Urinary bladder (tissue), 4 donors: ENCODE measurements at places on chromosomes 6 and 20. TPM values are rescaled to one million over a fixed set of nuclear protein-coding genes. Genes with fewer than 3 reads are reported as not detected.

DNA sequence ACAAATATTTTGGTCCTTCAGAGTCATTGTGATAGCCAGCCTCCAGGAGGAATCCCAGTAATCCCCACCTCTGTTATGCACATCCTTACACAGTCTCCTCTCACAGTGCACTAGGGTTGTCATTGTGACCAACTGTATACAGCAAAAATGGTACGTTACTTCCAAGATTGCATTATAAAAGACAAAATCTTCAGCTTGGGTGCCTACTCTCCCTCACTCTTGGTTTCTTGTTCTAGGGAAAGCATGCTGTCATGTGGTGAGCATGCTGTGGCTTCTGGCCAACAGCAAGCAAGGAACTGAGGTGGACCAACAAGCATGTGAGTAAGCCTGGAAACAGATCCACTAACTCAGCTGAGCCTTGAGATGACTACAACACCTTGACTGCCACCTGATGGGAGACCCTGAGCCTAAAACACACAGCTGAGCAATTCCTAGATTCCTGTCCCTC is 130.1 kb upstream of the DST start:
- no peak for DNase-seq

DNA sequence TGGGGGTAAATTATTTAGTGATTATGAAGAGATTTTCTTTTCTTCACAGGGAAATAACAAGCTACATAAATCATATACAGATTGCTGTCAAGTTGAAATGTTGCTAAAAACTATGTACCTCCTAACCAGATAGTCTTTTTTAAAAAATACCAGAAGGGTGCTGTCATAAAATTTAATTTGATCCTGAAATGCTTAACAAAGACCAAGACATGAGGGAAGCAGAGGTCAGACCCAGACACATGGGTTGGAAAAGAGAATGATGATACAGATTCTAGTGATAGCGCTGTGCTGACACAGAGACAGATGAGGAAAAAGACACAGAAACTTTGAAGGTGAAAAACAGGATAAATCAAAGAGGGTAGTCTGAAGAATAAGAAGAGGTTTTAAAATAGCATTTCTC is 573.1 kb downstream of the HACE1 start:
- no peak for DNase-seq

GRCh38 chr6:163200289-163200688 is 214.2 kb upstream of the QKI start:
- no peak for DNase-seq

GRCh38 chr6:24924580-24925356 is 11.0 kb downstream of the RIPOR2 start:
- DNase-seq: no peak

The NRN1 gene
- polyA plus RNA-seq: 22.7 TPM

The NKAIN2 gene
- polyA plus RNA-seq: 0.24 TPM

GRCh38 chr20:47897461-47897860 is 112.2 kb upstream of the SULF2 start:
- DNase-seq: no peak

- no peak for DNase-seq
These were observed 5.9 kb upstream of the CST7 start for GRCh38 chr20:24943196-24943595.

DNA sequence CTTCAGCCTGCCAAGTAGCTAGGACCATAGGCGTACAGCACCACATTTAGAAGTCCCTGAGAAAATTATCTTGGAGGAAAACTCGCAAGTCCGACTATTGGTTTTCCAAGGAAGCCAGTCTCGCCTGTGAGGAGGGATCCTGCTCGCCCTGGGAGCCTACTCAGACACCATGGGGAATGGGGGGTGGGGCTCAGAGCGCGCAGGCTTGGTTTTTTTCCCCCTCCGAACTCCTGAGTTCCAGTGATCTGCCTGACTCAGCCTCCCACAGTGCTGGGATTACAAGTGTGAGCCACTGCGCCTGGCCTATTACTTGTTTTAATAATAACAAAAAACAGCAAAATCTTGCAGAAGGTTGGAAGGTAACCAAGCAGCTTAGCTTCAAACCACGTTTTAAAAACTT is 153.7 kb downstream of the OR2B2 start:
- no peak for DNase-seq

GRCh38 chr6:168555618-168556273 is 114.8 kb downstream of the SMOC2 start:
- no peak for DNase-seq

DNA sequence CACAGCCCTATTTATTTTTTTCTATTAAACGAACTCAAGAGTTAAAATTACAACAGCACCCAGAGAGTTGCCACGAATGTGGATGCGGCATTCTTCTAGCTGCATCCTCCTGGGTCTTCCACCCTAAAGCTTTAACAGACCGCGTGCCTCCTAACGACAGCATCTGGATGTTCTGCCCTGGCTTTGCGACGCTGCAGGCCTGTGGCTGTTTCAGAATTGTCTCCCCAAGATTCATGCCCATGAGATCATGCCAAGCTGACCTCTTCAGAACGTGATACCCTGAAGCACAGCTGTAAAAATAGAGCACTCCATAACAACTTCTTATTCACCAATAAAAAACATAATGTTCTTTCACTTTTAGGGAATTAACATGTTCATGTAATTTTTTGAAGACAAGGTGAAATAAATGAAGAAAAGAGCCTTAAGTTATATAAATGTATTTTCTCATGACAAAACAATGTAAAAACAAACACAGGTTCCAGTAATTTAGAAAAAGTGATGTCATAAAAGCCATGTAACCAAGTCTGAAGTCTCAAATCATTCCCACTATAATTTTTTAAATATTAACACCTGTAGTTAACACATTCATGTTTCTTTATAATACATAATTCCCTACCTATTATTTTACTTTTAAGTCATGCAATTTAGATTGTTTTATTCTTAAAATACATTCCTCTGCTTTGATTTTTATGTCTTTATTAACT is 26.5 kb downstream of the HIVEP2 start:
- no peak for DNase-seq

DNA sequence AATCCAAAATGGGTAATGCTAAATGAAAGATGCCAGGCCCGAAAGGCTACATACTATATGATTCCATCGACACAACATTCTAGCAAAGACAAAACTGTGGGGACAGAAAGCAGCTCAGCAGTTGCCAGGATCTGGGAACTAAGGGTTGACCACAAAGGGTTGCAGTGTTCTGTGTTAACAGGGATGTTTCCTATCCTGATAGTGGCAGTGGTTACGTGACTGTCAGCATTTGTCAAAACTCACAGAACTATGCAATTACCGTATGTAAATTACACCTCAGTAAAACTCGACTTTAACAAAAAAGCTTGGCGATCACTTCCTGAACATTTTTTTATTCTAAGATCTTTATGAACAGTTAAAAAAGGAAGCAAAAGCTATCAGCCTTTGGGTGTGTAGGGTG is 83.9 kb downstream of the BANF2 start:
- no peak for DNase-seq

DNA sequence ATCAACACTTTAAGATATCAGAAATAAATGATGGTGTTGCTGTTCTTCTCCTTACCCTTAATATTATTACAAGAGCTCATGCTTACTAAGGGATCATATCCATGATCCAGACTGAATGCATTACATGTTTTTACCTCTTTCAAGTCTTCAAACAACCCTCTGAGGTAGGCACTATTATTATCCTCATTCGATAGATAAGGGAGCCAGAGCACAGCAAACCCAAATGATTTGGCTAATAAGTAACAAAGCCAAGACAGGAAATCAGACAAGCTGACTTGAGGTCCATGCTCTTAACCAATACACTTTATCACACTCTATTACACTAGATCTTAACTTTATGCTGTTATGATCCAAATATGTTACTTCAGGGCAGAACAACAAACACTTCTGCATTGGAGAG is 145.9 kb downstream of the RALGAPA2 start:
- no peak for DNase-seq

DNA sequence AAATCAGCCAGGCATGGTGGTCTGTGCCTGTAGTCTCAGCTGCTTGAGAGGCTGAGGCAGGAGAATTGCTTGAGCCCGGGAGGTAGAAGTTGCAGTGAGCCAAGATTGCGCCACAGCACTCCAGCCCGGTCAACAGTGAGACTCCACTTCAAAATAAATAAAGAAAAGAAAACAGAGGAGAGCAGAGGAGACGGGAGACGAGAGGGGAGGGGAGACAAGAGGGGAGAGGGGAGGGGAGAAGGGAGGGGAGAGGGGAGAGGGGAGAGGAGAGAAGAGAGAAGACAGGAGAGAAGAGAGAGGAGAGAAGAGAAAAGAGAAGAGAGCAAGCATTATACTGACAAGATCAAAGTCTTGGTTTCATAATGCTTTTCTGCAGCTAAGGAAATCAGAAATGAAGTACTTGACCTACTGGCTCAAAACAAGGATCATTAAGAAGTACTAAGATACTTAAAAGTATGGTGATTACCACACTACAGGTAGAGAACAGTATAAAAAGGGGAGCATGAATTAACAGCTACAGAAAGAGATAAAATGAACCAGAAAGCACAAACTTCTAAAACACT is 30.5 kb downstream of the FAM8A1 start:
- no peak for DNase-seq

DNA sequence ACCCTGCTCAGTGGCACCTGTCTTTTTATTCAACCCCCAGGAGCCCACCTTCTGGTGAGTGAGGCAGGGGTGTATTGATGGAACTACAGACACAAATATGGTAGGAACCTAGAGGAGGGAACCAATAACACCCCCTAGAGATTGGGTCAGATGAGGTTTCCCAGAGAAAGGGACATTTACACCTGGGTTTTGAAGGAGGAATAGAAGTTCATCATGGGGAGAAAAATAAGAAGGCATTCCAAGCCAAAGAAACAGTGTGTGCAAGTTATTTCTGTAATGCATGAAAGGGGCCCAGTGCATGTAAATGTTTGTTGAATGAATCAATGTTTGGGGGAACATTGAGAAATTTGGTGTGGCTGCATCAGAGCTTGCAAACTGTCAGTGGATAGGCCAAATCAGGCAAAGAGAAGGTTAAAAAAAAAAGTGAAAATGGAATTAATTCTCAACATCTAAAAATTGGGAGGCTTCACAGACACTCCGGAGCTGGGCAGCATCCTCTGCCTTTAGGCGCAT is 11.1 kb upstream of the KIAA1755 start:
- no peak for DNase-seq

DNA sequence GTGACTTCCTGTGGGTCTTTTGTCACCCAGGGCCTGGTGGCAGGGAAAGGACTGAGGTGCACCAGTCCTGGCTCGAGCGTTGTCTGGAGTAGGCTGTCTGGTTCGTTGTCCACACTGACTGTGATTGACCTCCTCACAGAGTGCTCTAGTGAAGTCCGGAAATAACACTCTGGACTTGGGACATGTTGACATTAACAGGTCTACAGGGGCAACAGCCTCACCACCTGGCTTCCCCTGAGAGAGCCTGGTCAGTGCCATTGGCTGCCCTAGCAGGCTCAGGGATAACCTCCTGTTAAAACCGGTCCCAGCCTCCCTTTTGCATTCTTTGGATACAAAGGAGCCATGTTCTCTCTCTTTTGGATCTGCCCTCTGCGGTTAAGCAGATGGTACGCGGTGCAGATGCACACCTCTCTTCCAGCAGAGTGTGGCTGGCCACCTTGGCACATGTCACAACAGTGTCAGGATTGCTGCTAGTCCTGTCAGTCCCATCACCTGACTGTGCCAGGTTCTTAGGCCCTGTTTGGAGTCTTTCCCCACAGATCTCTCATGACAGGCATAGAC is 46.2 kb downstream of the CDS2 start:
- DNase-seq: no peak
